ENCODE measurements at places on chromosomes 1 and 21.

- DNase-seq: no peak
Measured at GRCh38 chr1:32246888-32247273, at the start of gene FAM167B. Gene FAM167B (plus strand): TSS chr1:32247222. CDS start chr1:32247422, 200 bp downstream.

- DNase-seq: no peak
Measured at GRCh38 chr1:30648408-30649000, 74.9 kb downstream of the MATN1 start.

DNA sequence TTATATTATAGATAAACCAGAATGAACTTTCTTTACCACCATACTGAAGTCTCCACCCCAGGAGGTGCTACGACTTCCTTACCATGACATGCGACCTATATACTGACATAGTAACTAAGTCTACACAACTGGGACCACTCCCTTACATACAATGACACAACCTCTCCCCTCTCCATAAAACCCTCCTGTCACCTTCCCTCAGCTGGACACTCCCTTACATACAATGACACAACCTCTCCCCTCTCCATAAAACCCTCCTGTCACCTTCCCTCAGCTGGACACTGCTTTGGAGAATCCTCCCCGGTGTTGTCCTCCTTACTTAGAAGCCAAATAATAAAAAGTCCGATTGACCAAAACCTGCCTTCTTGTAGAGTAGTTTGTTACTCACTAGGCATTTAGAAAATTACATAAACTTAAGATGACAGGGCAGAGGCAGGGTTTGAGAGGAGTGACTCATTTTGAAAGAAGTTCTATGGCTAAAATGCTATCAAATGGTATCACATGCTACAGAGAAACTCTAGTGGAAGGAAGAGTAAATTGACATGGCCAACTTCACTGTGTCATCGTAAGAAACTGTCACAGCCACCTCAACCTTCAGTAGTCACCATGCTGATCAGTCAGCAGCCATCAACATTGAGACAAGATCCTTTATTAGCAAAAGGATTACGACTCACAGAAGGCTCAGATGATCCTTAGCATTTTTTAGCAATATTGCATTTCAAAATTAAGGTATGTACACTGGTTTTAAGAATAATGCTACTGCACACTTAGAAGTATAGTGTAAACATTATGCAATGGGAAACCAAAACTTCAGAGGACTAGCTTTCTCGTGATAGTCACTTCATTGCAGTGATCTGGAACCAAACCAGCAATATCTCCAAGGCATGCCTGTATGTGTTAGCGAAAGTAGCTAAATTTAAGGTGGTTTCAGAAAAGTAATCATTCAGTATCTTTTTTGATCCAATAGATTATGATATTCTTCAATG, 56.4 kb downstream of the AHCTF1 start:
- no peak for DNase-seq

DNA sequence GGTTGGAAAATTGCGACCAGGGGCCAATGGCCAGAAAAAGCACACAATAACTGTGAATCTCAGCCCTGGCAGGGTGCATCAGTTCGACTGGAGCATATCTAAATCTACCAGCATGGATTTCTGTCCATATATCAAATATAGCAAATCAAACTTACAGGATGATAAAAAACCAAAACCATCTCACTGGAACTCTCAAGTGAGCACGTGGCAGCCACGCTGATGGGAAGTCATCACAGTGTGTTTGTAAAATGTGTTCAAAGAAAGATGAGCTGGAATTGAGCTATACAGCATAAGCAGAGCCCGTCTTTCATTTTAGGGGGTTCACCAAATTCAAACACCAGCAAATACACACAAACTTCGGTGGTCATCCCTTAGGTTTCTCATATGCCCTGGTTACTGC, 610.1 kb downstream of the AJAP1 start:
- DNase-seq: no peak

DNA sequence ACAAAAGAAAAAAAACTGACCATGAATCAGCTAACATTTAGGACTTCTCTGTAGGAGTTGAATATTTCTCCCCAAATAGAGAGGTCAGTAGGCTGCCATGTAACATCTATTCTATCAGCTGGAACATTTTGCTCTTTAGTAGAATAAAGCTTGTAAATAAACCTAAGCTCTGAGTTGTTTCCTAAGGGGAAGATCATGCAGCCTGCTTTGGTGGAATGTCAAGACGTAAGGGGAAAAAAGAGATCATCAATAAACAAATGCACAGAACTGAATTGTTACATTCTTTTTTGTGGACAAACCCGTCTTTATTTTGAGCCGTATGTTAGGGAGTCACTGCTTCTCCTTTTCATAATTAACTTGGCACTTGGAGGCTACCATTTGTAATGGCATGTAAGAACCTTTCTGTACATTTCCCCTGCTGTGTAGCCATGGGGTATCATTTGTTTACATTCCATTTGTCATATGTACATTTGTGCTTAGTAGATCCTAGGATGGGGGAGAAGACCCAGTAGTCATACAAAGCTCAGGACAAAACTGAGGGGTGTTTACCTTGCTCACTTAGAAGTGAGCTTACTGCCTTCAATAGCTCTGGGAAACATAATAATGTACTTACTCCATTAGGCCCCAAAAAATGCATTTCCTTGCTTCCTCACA, 10.8 kb upstream of the PALMD start:
- no peak for DNase-seq

- no peak for DNase-seq
Measured at GRCh38 chr1:184896000-184896399, 78.3 kb downstream of the NIBAN1 start.

DNA sequence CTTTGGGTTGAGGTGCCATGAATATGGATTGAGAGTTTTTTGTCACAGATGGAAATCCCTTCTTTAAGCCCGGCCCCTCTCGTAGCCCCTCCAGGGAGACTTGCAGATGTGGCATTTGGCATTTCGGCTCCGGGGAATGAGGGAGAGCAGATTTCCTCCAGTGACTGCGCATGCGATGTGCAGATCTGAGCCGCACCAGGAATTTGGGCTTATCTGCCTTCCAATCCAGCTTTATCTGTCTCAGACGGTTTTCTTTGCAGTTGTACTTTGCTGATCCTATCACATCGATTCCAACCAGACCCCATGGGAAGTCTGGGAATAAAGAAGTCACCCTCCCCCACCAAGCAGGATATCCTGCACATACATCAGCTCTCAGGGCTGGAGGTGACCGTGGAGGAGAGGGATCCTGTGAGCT, 11.7 kb downstream of the KIF26B start:
- no peak for DNase-seq

DNA sequence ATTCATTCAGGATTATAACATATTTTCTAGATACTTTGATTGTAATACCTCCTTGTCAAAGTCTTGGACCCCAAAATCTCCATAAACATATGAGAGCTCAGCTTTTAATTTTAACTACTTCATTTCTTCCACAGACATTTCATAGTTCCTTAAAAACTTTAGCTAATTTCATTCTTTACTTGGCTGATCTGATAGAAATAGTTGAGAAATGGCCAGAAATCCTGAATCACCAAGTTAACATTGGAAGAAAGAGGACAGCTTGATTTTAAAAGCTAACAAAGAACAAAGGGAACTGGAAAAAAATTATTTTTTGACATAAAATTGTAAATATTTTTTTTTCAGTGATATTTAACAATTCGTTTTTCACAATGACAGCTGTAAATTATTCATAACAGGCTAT, 216.5 kb downstream of the NTNG1 start:
- DNase-seq: no peak

DNA sequence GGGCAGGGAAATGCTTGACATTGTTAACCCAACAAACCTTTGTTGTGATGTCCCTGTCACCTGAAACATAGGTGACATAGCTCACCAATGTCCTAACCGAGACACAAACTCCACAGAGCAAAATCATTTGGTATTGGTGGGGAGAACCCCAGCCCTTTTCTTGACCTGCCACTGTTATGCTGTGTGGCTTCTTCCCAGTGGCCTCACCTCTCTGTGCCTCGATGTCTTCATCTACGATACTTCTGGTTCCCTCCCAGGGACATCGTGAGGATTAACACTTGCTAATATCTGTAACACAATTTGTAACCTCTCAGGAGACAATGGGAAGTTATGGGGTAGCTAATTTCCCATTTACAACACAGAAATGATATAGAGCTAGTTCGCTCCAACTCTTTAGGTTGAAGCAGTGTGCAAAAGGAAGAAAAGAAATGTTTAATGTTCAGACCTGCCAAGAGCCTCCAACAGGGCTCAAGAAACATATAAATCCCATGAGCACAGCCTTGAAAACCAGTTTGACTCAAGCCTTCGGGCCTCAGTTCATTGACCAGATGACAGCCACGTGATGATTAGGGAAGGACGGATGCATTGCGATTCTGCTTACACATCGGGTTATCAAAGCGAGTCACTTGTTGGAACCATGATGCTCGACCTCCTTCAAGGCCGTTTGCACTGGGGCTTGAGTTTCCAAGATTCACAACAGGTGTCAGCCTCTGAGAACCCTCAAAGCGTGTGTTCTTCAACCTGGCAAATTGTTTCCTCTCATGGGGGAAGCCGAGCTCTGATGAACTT, 37.8 kb upstream of the TMEM51 start:
- no peak for DNase-seq

GRCh38 chr1:151273924-151274466, 8.1 kb upstream of the ZNF687 start:
- no peak for DNase-seq

DNA sequence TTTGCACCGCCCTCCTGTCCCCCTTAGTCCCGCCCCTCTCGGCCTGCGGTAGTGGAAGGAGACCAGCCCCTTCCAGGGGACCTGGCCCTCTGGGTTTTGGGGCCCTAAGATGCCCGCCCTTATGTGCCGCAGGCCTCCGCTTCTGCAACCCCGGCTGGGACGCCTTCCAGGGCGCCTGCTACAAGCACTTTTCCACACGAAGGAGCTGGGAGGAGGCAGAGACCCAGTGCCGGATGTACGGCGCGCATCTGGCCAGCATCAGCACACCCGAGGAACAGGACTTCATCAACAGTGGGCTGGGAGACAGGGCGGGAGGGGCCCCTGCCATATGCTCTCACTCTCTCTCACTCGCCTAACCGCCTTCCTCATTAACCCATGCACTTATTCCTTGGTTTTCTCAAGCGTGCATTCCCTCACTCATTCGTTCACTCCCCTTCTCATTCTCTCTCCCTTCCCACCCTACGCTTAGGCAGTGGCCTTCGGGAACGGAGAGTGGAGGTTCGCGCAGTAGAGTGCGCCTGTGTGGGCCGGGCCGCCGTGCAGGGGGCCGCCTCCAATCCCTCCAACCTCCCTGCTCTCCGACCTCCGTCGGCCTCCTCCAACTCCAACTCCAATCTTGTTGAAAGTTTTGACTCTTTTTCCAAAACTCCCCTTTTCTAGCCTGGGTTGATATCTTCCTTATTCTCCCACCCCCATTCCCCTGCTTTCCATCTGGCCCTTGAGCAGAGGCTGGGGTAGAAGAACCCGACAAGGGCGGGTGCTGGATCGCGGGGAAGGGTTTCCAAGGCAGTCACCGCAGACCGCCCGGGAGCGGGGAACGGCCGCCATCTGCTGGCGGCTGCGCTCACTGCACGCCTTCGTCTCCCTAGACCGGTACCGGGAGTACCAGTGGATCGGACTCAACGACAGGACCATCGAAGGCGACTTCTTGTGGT, 15.2 kb downstream of the BCAN start:
- peak; percentile 74 for DNase-seq

DNA sequence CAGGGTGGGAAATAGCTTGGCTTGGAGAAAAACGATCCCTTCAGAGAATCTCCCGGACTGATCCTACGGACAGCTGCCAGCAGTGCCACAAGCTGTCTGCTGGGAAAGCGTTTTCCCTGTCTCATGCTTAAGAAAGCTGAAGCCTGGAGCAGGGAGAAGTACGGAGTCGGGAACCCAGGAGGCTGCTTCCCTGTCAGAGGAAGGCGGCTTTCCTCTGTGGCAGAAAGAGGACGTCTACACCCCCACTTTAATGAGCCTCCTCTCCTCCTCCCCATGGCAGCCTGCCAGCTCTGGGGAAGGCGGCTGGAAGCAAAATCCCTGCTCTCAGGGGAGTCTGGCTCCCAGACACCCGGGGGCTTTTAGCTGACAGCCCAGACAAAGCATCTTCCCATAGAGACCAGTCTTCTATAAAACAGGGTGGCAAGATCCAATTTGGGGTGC, 7.3 kb downstream of the KIF21B start:
- DNase-seq: no peak

- peak; percentile 12 for DNase-seq
Measured at GRCh38 chr1:234214129-234214910, 158.9 kb upstream of the COA6 start.

DNA sequence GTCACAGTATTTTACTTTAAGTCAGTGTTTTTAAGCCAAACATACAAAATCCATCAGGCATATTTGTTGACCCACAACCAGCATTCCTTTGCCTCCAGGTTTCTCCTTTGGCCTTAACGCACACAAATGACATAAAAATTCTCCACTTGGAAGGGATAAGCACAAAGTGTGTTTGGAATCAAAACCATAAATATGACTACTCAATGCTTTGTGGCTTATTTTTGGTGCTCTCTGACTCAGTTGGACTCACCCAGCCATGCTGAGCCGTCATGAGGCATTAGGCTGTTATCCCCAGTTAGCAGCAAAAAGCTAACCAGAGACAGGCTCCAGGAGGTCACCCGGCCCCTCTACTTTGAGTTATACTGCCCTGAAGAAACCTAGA, 948 bp downstream of the PRUNE1 start:
- no peak for DNase-seq

DNA sequence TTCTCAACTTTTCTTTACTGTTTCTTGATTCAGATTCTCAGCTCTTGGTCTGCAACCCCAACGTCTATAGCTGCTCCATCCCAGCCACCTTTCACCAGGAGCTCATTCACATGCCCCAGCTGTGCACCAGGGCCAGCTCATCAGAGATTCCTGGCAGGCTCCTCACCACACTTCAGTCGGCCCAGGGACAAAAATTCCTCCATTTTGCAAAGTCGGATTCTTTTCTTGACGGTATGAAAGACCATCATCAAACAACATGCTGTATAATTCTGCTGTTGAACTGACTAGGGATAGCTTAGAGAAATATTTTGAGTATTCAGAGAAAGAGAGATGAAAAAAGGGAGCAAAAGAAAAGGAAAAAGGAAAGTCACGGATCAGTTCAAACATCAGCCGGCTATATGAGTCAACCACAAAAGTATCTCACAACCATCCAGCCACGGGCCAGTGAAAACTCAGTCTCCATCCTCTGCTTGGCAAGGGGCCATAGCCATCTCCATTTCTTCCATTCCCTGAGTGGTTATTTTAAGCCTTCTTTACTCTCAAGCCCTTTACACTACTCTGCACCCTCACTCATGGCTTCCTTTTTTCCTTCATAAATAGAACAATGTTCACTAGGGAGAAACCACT, 14.1 kb downstream of the DNASE2B start:
- DNase-seq: no peak

DNA sequence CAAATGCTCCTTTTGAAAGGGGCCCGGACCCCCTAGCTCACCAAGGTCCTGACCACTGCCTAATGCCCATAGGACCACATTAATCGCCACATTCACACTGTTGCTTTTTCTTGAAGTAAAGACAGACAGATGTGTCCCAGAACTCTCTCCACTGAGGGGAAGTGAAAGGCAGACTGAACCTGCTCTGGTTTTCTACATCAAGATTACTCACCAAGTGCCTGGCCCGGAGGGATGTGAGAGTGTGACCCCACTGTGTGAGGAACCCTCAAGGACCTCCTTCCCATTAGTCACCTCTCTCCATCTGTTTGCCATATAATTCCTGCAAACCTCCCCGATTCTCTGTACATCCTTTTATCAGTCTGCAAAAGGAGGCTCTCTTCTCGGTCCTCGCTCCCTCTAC, 381.5 kb downstream of the OMA1 start:
- DNase-seq: no peak

GRCh38 chr21:36643374-36644250, 55.3 kb upstream of the SIM2 start:
- DNase-seq: no peak

Data from NCI-H1694 treated with DMSO at 0.1 percent for 48 hours (cell line).